Activated CD8-positive, alpha-beta memory T cell treated with anti-CD3 and anti-CD28 coated beads, Interleukin-2, amount 50 U/mL, for 48 hours (primary cell): ENCODE measurements at places on chromosomes 7 and 10.

DNA sequence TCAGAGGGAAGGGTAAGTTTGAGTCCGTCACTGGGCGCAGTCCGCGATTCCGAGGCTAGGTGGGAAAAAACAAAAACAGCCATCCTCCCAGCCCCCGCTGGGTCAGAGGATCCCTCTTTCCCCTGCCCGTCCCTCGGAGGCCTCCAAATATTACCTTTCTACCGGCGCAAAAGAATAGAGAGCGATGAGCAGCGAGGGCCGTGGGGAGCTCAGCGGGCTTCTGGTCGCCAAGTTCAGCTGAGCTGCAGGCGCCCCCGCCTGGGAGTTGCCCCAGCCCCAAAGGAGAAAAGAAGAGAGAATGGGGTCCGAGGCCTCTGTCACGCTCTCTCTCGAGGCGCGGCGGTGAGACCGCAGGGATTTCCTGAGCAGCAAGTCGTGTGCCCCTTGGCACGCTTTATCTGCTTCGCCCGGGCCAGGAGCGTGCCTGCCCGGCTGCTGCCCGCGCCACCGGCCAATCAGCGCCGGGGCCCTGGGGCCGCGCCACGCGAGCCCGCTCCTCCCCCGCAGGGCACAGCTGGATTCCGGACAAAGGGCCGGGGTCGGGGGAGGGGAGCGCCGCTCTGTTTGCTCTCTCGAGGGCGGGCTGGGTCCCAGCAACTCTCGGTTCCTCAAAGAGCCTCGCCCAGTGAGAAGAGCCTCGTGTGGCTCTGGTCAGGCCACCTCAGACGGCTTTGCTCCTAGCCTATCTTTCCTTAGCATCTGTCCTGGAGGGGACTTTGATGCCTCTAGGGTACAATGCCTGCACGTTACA is at the start of gene NEUROG3:
Gene NEUROG3, minus strand, starts transcription at position 367 of the 751 bp plus-strand sequence. CDS start 379 bp downstream, outside the sequence.
- DNase-seq, result no peak

- DNase-seq, result peak; percentile 28
These were observed 78.4 kb upstream of the LEP start for GRCh38 chr7:128162666-128163065.

DNA sequence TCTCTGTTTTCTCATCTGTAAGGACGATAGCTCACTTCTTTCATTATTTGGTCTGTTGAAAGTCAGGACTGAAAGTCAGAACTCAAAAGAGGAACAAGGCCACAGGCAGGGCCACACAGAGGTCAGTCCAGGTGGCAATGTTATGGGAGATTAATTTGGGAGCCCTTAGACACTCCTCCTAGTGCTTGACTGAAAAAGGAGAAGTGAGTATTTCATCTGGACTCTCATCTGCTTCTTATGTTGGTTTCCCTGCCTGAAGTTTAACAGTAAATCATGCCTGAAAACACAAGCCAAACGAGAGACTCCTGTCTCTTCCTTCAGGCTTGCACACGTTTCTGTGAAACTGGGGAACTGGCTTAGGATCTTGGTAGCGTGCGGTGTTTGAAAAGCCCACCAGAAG is 248.5 kb downstream of the BUB3 start:
- DNase-seq, result no peak

DNA sequence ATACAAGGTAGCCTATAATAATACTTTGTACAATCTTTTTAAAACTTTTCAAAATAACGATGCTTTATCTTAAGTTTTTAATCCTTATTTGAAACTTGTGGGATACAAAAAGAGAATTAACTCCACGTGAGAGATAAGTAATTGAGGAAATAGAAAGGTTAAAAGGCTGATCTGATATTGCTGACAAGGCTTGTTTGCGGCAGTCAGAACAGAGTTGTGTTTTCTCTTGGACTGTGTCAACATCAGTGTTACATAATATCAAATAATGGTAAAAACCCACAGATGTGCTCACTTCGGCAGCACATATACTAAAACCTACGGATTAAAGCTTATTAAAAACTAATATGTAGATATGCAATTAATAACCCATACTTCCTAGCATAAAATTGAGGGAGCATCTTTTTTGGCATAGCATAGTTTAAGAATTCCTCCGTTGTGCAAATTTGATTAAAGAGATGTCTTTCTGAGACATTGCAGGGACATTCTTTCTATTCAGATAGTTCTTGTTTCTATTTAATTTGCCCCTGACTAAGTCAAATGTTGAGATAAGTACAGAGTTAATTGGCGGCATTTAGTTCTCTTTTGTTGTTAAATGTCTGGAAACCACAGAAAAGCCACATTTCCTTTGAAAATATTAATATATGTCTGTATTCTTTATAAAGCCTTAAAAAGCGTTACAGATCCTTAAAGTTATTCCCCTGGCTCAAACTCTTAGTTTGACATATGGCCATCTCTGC is 63.3 kb downstream of the FAM185A start:
- DNase-seq, result no peak
